ENCODE measurements at places on chromosomes 1 and 21.

- H3K27me3 ChIP-seq = no peaks in the 10 kb centered on the region
- no peaks in the 10 kb centered on the region for H3K36me3 ChIP-seq
- no peak overlapping the region for H3K27ac ChIP-seq
- H3K4me3 ChIP-seq = no peak overlapping the region
These were observed 64.7 kb downstream of the S1PR1 start for GRCh38 chr1:101301446-101302057.

- H3K4me3 ChIP-seq = peak overlapping the region; percentile 66
- peaks cover 44% of the 10 kb centered on the region for H3K27me3 ChIP-seq
- DNase-seq = no peak
- no peaks in the 10 kb centered on the region for H3K36me3 ChIP-seq
- no peak overlapping the region for H3K27ac ChIP-seq
- peaks cover 9% of the 10 kb centered on the region for H3K4me1 ChIP-seq
These were observed 21.0 kb upstream of the ARF1 start for GRCh38 chr1:228061411-228062084.

GRCh38 chr1:23444104-23444533, 19.6 kb upstream of the TCEA3 start:
- H3K4me1 ChIP-seq = no peaks in the 10 kb centered on the region
- H3K4me3 ChIP-seq = no peak overlapping the region
- H3K27ac ChIP-seq = no peak overlapping the region
- H3K36me3 ChIP-seq = no peaks in the 10 kb centered on the region
- no peak for DNase-seq

DNA sequence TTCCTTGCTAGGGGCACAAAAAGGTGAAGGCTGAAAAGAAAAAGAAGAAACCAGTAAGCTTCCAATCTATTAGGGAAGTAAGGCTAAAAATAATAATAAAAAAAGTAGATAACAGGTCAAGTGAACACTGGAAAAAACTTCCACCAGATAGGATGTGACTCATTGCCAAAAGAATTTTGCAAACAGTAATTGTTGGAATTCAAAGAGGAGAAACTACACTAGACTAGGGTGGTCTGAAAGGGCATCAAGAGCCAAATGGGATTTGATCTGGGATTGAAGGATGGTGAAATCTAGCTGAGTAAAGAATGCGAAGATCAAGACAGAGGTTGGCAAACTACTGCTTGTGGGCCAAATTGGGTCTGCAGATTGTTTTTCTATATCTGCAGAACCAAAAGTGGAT, 6.0 kb upstream of the ST6GALNAC3 start:
- no peaks in the 10 kb centered on the region for H3K4me1 ChIP-seq
- peaks cover 11% of the 10 kb centered on the region for H3K27me3 ChIP-seq
- no peak overlapping the region for H3K4me3 ChIP-seq
- H3K36me3 ChIP-seq = no peaks in the 10 kb centered on the region

- no peak overlapping the region for H3K4me3 ChIP-seq
- DNase-seq = no peak
- H3K27me3 ChIP-seq = no peaks in the 10 kb centered on the region
- H3K27ac ChIP-seq = no peak overlapping the region
- peaks cover 20% of the 10 kb centered on the region for H3K4me1 ChIP-seq
- H3K36me3 ChIP-seq = no peaks in the 10 kb centered on the region
These were observed 16.5 kb upstream of the NPHP4 start for GRCh38 chr1:6008696-6009095.

DNA sequence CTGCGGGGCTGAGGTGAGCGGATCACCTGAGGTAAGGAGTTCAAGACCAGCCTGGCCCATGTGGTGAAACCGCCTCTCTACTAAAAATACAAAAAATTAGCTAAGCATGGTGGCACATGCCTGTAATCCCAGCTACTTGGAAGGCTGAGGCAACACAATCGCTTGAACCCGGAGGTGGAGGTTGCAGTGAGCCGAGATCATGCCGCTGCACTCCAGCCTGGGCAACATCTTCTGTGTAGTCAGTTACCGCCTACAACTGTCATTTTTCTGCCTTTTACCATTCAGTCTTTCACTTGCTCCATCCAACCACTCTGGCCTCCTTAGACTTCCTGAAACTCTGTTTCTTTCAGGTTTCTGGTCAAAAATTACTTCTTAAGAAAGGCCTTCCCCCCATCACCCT, 2.2 kb downstream of the MYCBP start:
- H3K4me3 ChIP-seq = peak overlapping the region; percentile 85
- peak overlapping the region; percentile 14 for H3K27ac ChIP-seq

DNA sequence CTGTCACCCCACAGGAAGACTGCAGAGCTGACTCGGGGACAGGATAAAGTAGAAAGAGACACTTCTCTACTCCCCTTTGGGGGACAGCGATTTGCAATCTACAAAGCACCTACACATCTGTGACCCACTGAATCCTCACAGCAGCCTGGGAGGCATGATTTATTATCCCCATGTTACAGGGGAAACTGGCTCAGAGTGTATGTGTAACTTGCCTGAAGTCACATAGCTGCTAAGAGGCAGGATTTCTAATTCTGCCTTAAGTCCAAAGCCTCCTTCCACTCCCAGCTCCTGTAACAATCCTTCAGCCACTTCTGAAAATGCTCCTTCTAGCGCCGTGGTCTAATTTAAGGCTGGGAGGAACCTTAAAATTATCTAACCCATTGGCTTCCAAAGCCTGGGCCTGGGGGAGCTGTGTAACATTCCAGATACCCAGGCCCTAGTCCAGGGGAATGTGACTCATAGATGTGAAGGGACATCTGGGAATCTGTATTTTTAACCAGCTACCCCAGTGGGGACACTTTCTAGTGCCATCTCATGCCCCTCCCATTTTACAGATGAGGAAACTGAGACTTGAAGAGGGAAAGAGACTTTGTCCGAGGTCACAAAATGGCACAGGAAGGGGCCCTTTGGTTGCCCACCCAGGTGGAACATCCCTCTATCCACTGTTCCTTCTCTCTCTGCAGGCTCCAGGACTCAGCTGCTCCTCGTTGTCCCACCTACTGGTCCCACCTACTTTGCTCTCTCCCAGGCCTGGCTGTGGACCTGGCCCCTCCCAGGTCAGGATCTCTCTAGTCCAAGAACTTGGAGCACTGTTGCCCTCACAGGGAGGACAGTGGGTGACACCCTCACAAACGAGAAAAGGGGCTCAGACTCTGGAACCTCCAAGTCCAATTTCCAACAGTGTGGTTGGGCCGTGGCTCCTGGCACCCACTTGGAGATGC, 48.9 kb downstream of the AHDC1 start:
- no peak overlapping the region for H3K27ac ChIP-seq
- H3K36me3 ChIP-seq = no peaks in the 10 kb centered on the region
- peaks cover 27% of the 10 kb centered on the region for H3K4me1 ChIP-seq
- no peak for DNase-seq
- H3K4me3 ChIP-seq = no peak overlapping the region

- H3K4me1 ChIP-seq = no peaks in the 10 kb centered on the region
- H3K36me3 ChIP-seq = no peaks in the 10 kb centered on the region
- H3K27ac ChIP-seq = no peak overlapping the region
- H3K4me3 ChIP-seq = no peak overlapping the region
- peaks cover 29% of the 10 kb centered on the region for H3K27me3 ChIP-seq
These were observed 63.1 kb downstream of the PTPRU start for GRCh38 chr1:29299446-29299845.

DNA sequence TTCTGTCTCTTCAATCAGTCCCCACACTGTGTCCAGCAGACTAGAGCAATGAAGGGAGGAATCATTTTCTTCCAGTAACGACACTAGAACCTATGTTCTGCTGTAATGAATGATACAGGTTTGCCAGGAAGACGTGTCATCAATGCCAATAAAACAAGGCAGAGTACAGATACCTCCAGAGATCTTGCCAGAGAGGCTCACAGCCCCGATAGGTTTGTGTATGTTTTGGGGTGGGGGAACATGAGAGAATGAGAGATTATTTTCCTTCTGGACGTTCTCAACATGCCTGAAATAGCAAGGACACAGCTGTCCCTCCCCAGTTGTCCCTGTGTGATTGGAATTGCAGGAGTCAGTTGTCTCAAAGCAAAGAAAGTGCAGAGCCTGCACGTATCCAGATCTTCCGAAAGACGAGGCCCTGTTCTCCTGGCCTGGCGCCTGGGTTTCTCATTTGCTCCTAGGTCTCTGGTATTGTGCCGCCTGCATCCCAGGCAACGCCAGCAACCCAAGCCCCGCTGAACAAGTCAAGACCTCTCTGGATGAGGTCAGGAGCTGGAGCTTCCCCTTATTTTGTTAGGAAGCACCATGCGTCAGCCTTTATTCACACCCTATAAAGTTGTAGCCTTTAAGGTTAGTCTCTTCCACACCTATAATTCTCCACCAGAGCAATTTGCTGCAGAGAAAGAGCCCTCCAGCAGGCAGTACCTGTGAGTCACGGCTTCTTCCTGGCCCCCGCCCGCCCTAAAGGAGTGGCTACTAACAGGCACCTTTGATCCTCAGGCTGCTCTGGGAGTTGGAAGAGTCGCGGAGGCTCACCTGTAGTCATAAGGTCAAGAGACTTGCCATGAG, 130.5 kb downstream of the TOMM20 start:
- H3K4me3 ChIP-seq = no peak overlapping the region
- H3K4me1 ChIP-seq = peaks cover 25% of the 10 kb centered on the region
- no peaks in the 10 kb centered on the region for H3K27me3 ChIP-seq
- no peak for DNase-seq
- H3K36me3 ChIP-seq = no peaks in the 10 kb centered on the region
- no peak overlapping the region for H3K27ac ChIP-seq

- DNase-seq = no peak
- H3K27me3 ChIP-seq = no peaks in the 10 kb centered on the region
- peak overlapping the region; percentile 90 for H3K27ac ChIP-seq
- H3K36me3 ChIP-seq = peaks cover 5% of the 10 kb centered on the region
- peak overlapping the region; percentile 91 for H3K4me3 ChIP-seq
These were observed 2.5 kb upstream of the MEF2D start for GRCh38 chr1:156502894-156503697.

DNA sequence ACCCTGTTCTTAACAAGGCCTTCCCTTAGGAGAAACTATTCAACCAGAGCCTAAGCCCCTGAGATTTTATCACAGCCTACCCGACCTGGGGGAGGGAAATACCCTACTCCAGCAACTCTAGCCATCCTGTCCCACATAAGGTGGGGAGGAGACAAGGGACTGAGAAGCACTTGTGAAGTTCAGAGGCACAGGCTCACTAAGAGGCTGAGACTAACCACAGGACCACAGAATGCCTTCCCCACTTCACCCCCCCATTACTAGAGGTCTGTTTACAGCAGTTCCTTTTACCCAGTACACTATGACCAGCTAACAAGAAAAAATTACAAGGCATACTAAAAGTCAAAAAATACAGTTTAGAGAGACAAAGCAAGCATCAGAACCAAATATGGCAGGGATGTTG, 86.8 kb downstream of the TEX35 start:
- H3K4me1 ChIP-seq = no peaks in the 10 kb centered on the region
- no peak overlapping the region for H3K27ac ChIP-seq
- DNase-seq = no peak
- H3K27me3 ChIP-seq = peaks cover 5% of the 10 kb centered on the region

- no peaks in the 10 kb centered on the region for H3K4me1 ChIP-seq
- no peak for DNase-seq
- no peaks in the 10 kb centered on the region for H3K36me3 ChIP-seq
- no peak overlapping the region for H3K4me3 ChIP-seq
These were observed 25.7 kb downstream of the AKNAD1 start for GRCh38 chr1:108831225-108831624.

DNA sequence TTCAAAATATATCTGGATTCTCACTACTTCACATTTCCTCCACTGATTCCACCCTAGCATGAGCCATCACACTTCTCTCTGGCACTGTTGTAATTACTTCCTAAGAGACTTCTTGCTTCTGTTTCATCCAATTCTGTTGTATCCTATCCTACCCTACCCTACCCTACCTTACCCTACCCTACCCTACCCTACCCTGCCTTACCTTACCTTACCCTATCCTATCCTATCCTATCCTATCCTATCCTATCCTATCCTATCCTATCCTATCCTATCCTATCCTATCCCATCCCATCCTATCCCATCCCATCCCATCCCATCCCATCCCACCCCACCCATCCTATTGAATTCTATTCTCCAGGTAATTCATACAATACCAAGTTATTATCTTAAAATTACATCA, 29.7 kb downstream of the KCNA2 start:
- peaks cover 15% of the 10 kb centered on the region for H3K27me3 ChIP-seq
- no peaks in the 10 kb centered on the region for H3K36me3 ChIP-seq
- no peaks in the 10 kb centered on the region for H3K4me1 ChIP-seq
- no peak overlapping the region for H3K4me3 ChIP-seq
- H3K27ac ChIP-seq = no peak overlapping the region
- DNase-seq = no peak

- peaks cover 15% of the 10 kb centered on the region for H3K4me1 ChIP-seq
- no peaks in the 10 kb centered on the region for H3K36me3 ChIP-seq
- H3K27ac ChIP-seq = no peak overlapping the region
- DNase-seq = no peak
- H3K27me3 ChIP-seq = no peaks in the 10 kb centered on the region
These were observed 52.6 kb upstream of the ETS2 start for GRCh38 chr21:38753114-38753513.

DNA sequence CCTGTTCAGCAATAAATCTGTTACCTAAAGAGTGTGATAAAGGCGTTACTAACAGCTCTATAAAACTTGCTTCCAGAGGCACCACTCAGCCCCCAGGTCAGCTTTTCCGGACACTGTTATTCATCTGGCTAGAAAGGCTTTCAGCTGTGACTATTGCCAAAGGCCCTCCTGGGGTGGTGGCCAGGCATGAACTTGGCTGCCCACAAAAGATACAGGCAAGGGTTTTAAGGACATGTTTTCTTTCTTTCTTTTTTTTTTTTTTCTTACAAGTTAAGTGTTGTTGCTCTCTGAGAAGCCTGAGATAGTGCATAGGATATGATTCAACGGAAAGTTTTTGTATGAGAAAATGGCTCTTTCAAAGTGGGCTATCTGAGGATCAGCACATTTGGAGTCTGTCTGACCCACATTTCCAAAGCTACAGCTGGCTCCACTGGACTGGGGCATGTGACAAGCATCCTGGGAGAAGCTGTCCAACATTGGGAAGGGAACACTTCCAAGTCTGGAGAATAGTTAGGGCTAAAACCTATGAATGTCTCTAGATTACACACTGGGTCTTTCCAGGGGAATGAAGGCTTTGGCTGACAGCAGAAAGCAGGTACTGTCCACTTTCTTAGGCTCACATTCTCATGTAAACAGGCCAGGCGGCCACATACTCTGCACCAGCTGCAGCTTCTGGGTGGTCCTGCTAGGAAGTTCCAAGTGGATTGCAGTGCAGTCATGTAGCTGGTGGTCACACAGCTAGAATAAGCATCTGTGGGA, 639.7 kb downstream of the LMO4 start:
- H3K4me1 ChIP-seq = no peaks in the 10 kb centered on the region
- DNase-seq = no peak

DNA sequence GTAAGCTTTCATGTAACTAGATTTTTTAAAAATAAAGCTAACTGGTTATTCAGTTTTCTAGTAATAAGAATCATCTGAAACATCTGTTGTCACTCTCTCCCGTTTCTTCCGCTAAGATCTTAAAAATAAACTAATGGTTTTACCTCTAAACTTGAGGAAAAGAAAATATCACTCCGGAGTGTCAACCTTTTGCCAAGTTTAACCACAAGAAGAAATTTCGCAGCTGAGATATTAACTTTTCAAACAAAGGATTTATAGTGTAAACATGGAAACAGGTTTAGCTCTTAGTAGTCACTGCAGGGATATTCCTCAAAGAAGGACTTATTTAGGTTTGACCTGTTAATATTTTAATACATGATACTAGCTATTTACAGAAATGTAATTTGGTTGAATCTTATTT, 954.9 kb downstream of the ADGRL2 start:
- H3K27me3 ChIP-seq = no peaks in the 10 kb centered on the region
- DNase-seq = no peak
- no peak overlapping the region for H3K27ac ChIP-seq
- no peaks in the 10 kb centered on the region for H3K4me1 ChIP-seq
